ENCODE measurements at places on chromosomes 5 and 9.

GRCh38 chr5:128799945-128800344 lies 165.3 kb upstream of the SLC27A6 start:
- no peak for DNase-seq

- no peak for DNase-seq
Measured at GRCh38 chr5:17230191-17230590, 12.8 kb downstream of the BASP1 start.

GRCh38 chr5:132012371-132013005 lies 1.0 kb upstream of the ACSL6 start:
- DNase-seq: no peak

DNA sequence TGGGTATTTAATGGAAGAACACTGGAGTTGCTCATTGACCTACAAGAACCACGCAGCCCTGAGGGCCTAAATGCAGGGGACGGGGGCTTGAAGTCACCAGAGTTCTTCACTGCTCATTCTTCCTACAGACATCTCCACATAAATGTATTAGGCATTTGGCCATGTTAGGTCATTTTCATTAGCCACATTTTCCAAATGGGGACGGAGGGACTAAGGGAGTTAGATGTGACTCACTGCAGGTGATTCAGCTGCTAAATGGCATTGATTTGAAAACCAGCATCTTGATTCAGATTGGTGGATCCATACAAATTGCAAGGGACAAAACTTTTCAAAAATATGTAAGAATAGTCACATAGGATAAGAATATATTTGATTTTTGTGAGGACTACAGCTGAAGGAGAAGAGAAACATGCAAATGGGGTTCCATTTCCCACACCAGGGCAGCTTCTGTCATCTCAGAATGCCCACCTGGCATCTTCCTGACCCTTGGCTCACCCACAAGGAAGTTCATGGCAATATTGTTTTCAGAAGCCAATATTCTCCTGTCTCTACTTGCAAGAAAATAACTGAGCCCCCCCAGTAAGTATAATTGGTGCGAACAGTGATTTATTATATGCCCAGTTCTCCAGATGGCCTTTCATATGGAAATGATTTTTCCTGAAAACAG lies 264.8 kb downstream of the DOCK8 start:
- DNase-seq: no peak

GRCh38 chr9:98913044-98913443 lies 30.7 kb upstream of the COL15A1 start:
- DNase-seq: no peak

GRCh38 chr5:115892021-115892420 lies 50.3 kb downstream of the AP3S1 start:
- DNase-seq: no peak

DNA sequence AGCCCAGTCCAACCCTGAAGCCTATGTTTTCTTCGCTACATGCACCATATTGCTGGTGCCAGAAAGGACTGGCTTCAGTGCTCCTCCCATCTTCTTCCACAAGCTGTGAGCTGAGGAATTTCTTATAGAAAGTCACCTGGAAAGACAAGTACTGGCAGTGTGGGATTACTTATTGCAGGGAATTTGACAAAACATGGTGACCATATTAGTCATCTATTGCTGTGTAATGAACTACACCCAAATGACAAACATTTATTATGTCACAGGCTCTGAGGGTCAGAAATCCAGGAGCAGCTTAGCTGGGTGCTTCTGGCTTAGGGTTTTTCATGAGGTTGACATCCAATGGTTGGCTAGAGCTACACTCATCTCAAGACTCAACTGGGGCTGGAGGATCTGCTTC lies 75.5 kb downstream of the ENTREP1 start:
- DNase-seq: no peak

- DNase-seq: no peak
Measured at GRCh38 chr5:85000671-85001070, 616.0 kb upstream of the EDIL3 start.

DNA sequence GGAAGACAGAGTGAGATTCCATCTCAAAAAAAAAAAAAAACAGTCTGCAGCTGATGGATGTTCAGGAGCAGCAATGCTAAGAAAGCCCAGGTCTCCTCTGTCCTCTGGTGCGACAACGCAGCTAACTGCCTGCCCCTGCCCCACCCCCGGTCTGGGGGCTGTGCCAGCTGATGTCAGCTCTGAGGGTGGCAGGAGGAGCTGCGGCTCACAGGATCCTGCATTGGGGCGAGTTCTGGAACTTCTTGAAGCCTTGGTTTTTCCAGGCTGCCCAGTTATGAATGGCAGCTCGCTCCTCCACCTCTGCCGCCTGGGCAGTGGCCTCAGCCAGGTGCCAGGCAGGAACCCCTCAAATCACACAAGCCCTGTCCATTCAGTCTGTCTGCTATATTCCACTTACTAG lies 113.5 kb downstream of the ROR2 start:
- no peak for DNase-seq

DNA sequence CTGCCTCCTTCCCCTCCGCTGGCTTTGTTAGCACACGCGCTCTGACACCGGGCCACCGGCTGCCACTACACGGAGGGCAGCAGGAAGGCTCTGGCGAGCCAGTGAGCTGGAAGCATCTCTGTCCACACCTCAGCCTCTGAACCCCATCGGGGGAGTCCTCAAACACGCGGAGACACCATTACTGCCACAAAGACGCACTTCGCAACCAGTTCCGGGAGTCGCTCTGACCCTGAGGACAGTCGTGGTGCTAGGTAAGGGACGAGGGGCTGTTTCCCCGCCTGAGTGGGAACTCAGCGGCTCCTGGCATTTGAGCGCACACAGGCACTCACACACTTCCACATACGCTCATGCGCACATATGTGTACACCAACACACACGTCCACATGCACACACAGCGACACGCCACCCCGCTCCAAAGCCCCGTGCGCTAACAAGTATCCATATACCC lies 160.0 kb downstream of the C9orf152 start:
- no peak for DNase-seq

DNA sequence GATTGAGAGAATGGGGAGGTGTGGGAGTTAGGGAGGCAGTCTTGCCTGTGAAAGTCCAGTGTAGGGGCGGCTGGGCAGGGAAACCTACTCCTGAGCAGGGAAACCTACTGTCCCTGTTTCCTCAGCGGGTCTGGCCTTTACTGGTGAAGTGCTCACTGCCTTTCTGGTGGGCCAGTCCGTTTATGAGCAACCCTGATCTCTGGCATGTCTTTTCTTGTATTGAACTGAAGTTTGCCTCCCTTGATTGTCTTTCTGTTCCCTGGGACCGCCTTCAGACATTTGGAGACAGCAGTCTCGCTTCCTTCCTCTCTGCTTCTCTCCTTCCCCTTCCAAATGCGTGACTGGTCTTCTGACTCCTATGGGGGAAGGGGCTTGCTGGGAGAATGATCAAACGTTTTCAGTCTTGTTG lies 2.9 kb downstream of the SNX18 start:
- no peak for DNase-seq

- no peak for DNase-seq
Measured at GRCh38 chr5:54103871-54104270, 206.5 kb downstream of the ARL15 start.

- DNase-seq: no peak
Measured at GRCh38 chr5:15013654-15014463, 142.3 kb upstream of the ANKH start.

DNA sequence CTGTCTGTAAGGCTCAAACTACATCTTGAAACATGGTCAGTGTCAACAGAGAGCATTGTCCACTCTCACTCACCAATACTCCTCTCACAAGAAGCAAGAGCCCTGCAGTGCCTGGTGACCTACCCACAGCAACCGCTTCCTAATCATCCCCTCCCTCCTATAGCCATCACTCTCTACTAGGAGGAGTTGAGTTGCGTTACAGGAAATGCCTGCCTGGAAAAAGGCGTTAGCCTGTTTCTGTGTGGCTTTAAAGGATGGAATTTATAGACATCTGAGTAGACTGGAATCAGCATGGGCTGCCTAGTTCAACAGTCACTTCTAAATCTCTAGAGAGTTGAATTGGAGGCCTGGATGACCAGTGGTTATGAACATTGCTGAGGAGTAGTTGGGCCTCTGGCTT lies 108.3 kb upstream of the FER start:
- no peak for DNase-seq

DNA sequence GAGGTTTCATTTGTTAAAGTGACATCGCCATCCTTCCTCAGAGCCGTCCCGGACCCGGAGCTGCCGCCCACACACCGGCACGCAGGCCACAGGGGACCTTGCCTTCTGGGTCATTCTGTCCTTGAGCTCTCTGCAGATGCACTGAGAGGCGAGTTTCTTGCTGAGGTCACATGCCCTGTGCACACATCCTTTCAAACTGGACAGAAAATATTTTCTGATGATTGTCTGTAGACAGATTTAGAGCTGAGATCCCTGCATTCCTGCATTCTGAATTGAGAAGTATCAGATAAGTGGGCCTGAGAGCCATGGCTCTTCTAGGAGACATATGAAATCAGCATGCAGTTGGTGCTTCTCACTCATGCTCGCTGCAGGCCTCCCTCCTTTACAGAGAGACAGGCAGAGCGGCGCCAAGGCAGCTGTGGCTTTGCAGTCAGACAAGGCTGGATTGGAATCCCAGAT lies 25.4 kb downstream of the BOD1 start:
- no peak for DNase-seq

DNA sequence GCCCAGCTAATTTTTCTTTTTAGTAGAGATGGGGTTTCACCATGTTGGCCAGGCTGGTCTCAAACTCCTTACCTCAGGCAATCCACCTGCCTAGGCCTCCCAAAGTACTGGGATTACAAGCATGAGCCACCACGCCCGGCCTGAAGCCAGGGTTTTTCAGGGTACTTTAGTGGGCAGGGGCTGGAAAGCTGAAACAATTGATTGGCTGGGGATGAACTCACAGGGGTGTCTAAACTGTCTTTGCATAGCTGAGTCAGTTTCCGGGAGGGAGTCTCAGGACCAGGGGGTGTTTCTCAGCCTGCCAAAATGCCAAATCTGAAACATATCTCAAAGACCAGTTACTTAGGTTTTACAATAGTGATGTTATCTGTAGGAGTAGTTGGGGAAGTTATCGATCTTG lies 46.1 kb downstream of the PRUNE2 start:
- no peak for DNase-seq

DNA sequence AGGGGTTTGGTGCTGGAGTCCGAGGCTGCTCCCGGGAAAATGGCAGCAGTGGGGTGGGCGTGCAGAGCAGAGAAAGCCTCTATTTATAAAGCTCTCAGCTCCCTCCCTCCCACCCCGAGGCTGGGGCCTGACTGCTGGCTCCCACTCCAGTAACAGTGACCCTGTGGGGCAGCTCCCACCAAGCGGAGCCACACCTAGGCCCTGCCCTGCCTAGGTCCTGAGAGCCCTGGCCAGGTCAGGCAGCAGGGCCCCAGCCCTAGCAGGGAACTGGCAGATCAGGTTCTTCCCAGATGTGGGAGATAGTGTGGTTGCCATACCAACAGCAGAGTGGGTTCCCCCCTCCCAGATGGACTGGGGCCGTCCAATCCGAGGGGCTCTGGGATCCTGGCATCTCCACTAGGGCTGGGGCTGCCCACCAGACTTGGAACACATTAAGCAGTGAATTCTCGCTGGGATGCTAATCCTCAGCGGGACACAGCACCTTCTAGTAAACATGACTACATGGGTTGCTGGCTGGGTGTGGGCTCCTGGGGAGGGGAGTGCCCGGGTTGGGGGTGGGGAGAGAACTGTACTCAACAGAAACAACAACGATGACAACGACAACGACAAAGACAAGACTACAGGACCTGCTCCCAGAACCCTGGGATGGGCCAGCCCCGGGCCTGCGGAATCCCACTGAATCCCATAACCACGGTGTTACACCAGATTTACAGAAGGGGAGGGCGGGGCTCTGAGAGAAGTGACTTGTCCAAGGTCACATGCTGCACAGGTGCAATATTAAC lies 1.5 kb downstream of the SH3GLB2 start:
- no peak for DNase-seq

DNA sequence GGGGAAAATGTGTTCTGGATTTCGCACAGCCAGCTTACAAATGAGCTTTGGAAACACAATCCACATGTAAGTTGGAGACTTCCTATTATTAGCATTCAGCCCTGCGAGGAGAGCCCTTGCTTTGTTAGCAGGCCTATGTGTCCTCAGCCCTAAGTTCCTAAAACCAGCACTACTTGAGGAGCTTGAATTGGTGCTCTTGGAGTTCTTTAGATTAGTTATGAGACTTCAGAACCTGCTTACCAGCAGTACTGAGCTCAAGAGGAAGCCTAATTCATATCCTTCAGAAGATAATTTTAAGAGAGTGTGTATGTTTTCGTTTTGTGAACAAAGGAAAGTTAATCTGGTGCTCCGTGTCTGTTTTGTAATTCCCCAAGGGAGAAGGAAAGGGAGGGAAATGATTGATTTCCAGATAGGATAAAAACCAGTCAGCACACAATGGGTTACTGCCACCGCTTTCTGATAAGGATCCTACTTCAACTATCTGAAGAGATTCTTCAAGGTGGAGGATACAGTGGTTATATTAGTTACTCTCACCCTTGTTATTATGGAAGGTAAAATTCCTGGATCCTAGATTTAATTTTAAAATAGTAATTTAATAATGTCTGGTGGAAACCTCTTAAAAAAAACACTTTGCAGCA lies 35.2 kb downstream of the PIK3R1 start:
- DNase-seq: no peak

DNA sequence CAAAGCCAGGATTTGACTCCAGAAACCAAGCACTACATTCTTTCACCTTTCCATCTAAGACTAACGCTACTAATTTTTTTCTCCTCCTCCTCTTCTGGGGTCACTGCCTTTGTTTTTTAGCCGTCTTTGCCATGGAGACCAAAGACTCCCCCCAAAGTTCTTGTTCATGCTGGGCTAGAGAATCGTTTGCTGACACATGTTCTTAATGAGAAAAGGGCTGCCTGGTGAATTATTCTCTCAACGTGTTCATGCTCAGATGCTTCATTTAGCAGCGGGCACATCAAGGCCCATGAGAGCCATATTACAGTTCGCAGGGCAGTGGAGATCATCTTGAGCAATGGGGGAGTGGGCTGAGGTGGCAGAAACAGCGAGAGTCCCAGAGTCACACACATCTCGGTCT lies 134.9 kb downstream of the SLIT3 start:
- no peak for DNase-seq

DNA sequence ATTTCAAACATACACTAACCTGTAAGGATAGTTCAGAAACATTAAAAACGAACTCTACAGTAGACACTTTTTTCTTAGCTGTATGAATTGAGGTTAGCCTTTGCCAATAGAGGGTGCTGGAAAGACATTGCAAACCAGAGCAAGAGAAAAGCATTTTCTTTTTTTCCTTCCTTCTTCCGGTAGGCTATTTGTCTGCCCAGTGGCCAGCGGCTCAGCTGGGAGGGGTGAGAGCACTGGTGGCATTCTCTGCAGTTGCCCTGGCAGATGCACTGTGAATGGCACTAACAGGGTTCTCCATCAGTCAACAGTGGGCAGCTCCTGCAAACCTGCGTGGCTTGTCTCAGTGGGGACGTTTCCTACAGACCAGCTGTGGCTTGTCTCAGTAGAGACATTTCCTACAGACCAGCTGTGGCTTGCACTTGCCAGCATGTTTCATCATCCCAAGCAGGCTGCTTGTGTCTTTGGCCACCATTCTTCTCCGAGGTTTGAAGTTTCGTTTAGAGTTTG lies 984.5 kb upstream of the CDH18 start:
- DNase-seq: no peak

Data from stimulated activated CD8-positive, alpha-beta memory T cell treated with anti-CD3 and anti-CD28 coated beads, Interleukin-12 subunit alpha, Interleukin-12 subunit beta, amount 100 ng/mL, for 4 hours (primary cell).